Cerebellar cortex (tissue), 1 donor: ENCODE measurements at places on chromosomes 6 and 20.
A peak's percentile ranks its signal among the peaks of the same experiment; 100 is the strongest.

GRCh38 chr20:18138639-18139583 lies 1.2 kb downstream of the KAT14 start:
- no peak for DNase-seq

DNA sequence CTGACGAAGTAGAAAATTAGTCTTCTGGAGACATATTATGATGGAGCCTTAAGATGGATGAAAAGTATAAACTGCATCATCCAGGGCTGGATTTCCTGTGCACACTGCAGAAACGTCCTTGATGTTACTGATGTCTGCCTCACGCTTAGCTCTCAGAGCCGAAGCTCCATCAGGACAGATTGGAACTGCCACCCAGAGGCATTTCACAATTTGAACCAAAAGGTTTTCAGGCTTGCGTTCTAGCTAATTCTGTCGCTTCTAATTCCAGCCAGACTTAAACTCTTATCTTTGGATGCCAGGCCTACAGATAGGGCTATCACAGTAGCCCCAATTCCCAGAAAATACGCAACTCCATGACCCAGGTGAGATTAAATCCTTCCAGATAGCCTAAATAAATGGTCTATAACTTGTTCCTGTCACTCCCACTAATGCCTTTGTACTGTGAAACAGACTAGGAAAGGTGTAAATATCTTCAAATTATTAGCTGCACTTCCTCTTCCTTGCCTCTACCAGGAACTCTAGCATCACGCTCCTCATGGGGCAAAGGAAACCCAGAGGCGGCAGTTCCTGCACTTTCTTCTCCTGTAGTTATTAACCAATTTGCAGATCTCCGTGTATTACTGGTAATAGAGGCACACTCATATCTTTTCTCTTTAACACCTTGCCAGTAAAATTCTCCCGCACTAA lies 634.6 kb downstream of the PRKN start:
- no peak for DNase-seq

DNA sequence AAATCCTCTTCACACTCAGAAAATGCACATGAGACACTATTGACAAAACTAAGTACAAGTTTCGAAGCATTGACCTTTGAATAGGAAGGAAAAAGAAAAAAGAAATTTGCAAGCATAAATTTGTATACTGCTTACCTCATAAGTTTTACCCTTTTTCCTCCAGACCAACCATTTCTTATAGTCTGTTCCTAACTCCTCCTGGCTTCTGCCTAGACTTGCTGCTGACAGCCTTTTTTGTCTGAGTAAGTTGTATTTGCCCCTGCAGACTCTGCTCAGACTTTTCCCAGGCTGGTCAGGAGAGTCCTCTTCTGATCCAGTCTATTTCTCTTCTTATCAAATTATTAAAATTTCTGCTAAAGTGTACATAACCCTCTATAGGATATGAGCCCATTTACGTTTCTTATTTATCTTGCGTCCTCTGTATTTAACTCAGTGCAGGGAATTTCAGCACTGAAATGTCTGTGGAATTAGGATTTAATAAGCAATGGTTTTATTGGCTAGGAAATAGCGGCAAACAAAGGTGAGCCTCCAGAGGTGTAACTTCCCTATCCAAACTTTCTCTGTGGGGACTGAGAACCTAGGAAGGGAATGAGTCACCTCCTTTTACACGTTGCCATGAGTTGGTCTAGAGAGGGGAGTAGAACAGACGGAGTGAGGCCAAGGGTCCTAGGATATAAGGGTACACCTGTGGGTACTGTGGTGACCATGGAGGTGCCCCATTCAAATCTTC lies 207.1 kb upstream of the MARCKS start:
- DNase-seq = no peak

GRCh38 chr6:22003287-22003686 lies 293.5 kb downstream of the PRL start:
- DNase-seq = no peak

DNA sequence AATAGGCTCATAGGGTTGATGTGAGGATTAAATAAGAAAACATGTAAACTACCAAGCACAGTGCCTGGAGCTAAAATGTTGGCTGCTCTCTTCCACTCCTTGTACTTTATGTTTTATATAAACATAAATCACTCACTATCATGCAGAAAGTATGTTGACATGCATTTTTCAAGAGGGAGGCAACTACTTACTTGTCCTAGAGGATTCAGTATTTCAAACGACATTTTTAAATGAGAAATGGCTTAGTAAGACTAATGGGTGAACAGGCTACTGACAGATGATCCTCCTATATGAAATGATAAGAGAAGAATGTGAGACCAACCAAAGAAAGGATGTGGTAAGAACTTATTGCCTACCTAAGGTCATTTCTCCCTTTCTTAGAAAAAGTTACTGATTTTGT lies 21.0 kb downstream of the LATS1 start:
- DNase-seq = no peak

DNA sequence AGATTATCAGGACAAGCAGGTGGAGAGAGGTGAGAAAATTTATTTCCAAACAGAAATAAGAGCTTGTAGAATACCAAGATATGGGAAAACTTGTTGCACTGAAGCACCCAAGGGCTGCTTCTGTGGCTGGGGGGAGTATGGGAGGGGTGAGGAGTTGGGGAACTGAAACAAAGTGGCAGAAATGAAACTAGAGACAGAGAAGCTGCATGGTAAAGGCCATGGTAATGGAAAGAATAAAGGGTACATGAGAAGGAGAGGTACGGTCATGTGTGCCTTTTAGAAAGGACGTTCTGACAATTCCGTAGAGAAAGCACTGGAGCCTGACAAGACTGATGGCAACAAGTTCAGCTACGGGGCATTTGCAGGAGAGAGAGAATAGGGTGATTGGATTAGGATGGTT lies 51.6 kb upstream of the RIN2 start:
- no peak for DNase-seq

DNA sequence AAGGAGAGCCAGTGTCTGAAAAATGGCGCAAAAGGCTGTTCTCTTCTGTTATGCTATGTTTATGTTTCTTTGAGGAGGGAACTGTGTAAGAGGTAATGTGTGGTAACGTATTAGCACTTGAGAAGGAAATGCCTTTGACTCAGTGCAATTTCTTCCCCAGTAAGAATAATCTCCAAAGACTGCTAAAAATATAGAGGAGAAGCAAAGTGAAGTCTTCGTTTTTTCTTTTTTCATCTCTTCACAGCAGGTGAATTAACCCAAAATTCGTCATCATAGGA lies 47.1 kb upstream of the IFNGR1 start:
- DNase-seq = no peak

GRCh38 chr6:161164182-161164625 lies 109.7 kb downstream of the AGPAT4 start:
- DNase-seq = no peak

- DNase-seq = peak; percentile 14
Observed at GRCh38 chr6:160667639-160668481, 3.8 kb upstream of the LPA start.

DNA sequence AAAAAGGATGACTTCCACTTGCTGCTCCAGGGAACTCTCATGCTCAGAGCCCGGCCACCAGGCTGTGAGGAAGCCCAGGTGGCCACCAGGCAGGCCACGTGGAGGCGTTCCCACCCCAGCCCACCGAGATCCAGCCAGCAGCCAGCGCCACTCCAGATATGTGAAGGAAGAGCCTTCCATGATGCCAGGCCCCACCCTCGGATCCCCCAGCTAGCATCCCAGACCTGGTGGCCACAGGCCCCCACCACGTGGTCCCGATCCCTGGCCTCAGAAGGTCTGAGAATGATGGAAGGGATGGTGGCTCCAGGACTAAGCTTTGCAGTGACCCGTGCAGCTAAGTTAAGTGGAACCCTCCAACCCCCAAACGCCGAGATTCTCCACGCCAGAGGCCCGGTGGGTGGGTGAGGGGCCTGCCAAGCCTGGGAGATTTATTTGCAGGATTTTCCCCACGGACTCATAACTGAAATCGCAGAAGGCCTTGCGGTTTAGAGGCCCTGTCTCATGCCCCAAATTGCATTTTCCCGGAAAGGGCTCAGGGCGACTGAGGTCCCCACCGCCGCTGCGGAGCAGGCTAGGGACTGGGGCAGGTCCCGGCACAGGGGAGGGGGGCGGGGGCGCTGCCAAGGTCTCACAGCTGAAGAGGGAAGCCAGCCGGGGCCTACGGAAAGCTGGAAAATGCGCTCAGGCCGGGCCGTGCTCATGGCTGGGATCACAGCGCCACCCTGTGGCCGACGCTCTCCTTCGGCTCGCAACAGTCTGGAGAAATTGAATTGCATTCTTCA lies 31.1 kb upstream of the CST7 start:
- DNase-seq = peak; percentile 80

DNA sequence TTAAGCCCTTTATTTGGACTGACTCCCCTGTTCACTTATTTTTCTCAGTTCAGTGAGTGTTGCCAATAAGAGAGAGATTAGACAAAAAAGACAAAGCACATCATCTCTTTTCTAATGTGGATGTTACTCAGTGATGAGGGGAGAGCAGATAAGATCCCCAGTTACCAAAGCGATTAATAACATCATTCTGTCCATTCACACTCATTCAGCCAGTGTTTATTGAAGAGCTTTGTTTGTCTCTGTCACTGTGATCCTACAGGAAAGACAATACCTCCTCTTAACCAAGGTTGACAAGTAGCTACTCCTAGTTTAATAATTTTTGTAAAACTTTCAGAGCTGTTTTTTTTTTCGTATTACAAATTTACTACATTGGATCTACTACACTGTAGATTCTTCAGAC lies 163.0 kb downstream of the EYA4 start:
- DNase-seq = no peak

DNA sequence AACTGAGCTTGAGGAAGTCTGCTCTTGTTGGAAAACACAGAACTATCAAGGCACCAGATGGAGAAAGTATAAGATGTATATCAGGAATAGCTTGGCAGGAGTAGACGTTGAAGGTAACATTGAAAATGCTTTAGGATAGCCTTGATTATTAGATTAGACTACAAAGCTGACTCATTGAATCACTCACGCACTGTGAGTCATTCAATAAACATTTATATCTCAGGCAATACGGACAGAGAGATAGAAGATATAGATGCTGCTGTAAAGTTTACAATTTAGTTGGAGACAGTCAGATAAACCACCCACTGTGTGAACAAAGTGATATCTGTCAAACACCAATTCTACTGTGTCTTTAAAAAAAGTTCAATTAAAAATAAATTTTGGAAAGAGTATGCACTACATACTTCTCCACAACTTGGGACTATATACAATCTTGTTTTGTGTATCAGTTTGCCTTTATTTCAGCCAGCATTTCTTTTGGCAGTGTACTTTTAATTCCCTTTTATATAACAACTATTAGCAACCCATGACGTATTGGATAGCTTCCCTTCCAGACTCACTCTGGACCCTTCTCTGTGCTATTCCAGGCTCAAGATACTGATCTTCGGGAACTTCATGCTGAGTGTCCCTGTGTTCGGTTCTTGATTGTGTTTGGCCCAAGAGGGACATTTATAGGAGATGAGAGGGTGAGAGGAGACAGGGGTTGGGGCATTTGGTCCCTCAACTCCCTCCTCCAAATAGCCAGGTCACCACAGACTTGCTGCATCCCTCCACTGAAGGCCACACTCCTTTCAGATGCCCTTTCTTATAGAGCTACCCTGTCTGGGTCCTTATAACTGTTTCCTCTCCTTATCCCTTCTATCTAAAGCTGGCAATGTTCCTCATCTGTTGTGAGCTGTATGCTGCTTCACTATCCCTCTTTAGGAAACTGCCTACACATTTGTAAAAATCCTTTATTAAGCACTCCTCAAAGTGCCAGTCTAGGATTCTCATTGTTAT lies 176.6 kb upstream of the PTPRK start:
- DNase-seq = no peak

- DNase-seq = no peak
Observed at GRCh38 chr20:20203784-20204183, 151.5 kb downstream of the CFAP61 start.

DNA sequence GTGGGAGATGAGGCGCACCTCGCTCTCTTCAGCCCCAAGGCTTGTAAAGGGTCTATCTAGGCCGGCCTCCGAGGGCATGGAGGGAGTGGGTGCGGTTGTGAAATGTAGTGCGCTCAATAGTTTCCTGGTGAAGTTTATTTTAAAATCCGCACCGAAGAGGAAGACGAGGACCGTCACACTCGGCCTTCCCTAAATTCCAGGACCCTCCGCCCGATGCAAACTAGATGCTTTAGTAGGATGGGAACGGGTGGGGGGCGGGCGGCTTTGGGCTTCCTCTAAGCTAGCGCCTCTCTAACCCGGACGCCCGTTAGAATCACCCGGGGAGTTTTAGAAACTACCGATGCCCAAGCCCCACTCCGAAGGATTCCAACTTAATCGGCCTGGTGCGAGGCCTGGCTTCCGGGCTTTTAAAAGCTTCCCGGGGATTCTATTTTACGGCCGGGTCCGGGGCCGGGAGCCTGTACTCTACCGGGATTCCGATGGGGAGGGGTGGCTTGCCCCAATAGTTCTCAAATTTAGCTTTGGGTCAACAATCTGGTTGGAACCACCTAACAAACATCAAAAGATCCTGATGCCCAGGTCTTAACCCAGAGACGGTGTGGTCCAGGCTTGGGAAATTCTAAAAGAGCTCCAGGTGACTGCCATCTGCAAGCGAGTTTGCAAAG lies 548 bp upstream of the BCAS4 start:
- no peak for DNase-seq

- no peak for DNase-seq
Observed at GRCh38 chr20:50516180-50516934, 6.2 kb downstream of the PTPN1 start.

- no peak for DNase-seq
Observed at GRCh38 chr6:169216830-169217229, 36.8 kb downstream of the THBS2 start.

GRCh38 chr6:121639021-121639420 lies 203.6 kb downstream of the GJA1 start:
- DNase-seq = no peak

- no peak for DNase-seq
Observed at GRCh38 chr20:22507240-22507961, 77.0 kb downstream of the FOXA2 start.

GRCh38 chr6:157054531-157054979 lies 268.8 kb downstream of the TMEM242 start:
- DNase-seq = no peak

GRCh38 chr6:139030228-139030963 lies 1.9 kb downstream of the ABRACL start:
- DNase-seq = no peak

DNA sequence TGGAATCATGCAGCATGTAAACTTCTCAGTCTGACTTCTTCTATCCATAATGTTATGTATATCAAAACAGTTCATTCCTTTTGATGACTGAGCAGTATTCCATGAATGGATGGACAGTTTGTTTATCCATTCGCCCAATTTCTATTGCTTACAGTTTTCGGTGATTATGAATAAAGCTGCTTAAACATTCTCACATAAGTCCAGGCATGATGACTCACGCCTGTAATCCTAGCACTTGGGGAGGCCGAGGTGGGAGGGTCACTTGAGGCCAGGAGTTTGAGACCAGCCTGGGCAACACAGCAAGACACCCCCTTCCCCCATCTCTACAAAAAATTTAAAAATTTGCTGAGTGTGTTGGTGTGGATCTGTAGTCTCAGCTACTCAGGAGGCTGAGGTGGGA lies 22.9 kb upstream of the HMGA1 start:
- DNase-seq = no peak
